ENCODE measurements at places on chromosomes 3 and 15.

- no peak for DNase-seq
Measured at GRCh38 chr15:101156509-101157159, 95.2 kb downstream of the CHSY1 start.

DNA sequence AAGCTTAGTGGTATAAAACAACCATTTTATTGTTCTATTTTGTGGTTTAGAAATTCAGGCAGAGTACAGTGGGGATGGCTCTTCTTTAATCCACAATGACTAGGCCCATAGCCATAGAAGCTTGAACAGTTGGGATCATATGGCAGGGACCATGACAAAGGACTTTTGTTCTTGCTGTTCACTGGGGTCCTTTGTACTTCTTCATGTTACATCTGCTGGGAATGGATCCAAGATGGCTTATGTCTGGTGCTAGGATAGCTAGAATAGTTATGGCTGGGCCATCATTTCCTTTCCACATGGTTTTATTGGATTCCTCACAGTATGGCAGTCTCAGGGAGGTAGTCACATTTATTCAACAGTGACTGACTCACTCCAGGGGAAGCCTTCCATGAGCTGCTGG lies 427.9 kb upstream of the AGTR1 start:
- no peak for DNase-seq

DNA sequence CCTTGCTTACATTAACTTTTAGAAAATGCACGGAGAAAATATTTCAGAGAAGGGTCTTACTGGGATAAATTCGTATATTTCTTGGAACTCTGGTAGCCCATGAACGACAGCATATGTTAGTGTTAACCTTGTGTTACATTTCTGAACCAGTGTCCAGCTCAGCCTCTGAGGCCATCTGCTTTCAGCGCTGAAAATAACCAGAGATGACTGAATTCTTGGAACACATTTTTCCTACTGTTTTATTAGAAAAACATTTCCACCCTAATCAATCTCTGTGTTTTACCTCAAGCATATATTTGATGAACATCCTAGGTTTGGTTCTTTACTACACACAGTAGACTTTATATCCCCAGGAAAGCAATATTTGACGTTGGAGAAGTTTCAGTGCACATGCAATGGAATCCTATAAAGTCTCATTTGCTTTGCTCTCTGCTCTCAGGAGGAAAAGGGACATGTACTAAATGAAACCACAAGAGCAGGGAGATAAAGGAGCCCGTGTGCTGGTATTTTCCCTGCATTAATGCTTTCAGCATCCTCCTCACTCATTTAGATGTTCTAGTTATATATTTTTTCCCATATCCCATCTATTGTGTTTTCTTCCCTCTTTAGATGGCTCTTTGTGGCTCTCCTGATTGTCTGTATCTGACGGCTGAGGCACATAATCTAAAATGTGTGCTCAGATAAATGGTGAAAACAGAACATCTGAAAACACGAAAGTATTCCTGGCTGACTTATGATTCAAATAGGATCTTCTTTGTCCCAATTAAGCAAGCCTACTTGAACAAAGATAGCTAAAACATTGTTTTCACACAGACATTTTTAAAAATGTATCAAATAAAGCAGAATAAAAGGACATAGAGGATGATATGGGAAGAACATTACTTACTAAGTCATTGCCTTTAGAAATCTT lies 151.7 kb upstream of the KCNMB2 start:
- no peak for DNase-seq

GRCh38 chr3:31092748-31093589 lies 198.5 kb upstream of the GADL1 start:
- DNase-seq, result no peak

DNA sequence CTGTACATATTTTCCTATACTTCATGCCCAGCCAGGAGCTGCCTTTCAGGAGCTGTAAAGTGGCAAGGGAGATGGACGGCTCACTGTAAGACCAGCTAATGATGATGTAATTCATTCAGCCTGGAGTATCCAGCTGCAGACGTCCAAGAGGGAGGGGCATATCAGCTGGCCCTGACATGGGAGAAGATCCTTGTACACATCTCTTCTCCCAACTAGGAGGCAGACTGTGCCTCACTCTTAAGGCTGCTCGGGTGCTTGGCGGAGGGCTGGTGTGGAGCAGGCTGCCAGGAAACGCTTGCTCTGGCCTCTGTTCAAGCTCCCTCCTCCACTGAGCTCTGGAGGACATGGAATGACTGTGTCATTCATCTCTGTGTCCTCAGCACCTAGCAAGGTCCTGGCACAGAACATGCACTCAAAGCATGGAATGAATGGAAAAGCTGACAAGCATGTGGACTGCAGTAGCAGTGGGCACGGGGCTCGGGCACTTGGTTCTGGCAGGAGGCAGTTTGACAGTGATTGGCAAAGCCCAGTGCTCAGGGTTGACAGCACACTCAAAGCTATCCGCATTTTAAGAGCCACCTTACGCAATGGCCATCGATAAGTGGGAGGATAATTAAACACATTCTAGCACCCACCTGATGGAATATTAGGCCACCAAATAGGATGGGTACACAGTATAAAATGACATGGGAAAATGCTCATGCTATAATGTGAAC lies 72.4 kb downstream of the TBC1D2B start:
- peak; percentile 88 for DNase-seq

Data from uterus (tissue), 4 donors.